ENCODE measurements at places on chromosomes 1 and 21.

GRCh38 chr1:209800984-209801834, 4.7 kb downstream of the IRF6 start:
- no peak for DNase-seq

DNA sequence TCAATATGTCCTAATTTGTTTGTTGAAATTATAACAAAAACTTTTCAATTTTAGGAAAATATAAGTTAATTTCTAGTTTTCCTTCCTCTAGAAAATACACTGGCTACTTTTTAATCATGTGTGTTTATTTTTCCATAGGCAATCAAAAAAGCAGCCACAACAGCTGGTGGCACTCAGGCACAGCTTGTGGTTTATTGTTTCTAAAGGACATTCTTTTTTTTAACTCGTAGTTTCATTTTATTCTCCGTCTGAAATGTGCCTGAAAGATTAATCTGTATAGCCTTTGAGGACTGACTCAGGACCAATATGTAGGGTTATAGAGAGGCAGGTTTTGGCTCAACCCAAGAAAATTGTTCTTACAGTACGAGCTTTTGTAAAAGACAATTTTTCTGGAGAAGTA, 20.7 kb upstream of the STX12 start:
- no peak for DNase-seq

DNA sequence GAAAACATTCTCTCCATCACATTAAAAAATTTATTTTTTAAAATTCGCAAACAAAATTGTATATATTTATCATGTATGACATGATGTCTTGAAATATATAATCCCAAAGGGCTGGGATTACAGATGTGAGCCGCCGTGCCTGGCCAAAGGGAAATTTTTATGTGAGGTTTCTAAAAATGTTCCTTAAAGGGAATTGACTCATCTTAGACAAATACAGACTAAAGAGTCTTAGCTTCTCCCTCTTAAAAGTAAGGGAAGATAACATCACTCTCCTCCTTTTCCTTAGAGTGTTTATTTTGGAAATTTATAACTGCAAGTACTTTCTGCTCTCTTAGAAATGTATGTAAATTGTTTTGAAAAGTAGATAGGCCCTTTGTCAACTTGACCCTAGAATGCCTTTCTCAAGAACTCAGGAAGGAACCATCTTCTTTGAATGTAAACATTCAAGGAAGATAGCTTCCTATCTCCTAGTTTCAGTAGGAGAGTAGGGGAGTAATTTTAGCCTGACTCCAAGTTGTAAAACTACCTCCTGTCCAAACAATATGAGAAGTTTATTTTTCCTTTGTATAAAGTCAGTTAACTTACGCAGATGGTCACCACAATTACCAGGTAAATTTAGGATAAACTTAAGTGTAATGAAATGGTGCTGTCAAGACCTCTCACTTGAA, 59.5 kb downstream of the C21orf91 start:
- DNase-seq = no peak

DNA sequence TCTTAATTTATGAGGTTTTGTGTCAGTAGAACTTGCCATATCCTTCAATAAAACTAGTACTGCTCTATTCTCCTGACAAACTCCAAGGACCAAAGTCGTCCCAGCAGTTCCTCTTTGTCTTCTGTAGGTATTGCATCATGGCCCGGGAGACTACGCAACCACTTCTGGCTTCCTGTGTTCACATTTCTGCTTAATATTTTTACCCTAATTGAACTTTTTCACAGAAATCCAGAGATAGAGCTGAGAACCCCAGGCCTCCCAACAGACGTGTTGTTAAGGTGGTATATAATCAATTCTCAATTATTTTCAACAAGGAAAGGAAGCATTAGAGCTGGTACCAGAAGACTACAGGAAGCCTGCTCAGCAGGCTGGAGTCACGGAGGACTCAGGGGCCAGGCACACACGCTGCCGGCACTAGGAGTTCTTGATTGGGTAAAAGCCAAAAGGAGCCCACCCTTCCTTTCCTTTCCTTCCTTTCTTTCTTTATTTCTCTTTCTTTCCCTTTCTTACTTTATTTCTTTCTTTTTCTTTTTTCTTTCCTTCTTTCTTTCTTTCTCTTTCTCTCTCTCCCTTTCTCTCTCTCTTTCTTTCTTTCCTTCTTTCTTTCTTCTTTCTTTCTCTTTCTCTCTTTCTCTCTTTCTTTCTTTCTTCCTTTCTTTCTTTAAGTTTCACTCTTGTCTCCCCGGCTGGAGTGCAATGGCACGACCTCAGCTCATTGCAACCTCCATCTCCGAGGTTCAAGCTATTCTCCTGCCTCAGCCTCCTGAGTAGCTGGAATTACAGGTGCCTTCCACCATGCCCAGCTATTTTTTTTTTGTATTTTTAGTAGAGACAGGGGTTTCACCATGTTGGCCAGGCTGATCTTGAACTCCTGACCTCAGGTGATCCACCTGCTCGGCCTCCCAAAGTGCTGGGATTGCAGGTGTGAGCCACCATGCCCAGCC, 173.7 kb downstream of the ZBTB18 start:
- DNase-seq = peak; percentile 5

- DNase-seq = no peak
Measured at GRCh38 chr1:113943028-113943811, 14.1 kb downstream of the HIPK1 start.

DNA sequence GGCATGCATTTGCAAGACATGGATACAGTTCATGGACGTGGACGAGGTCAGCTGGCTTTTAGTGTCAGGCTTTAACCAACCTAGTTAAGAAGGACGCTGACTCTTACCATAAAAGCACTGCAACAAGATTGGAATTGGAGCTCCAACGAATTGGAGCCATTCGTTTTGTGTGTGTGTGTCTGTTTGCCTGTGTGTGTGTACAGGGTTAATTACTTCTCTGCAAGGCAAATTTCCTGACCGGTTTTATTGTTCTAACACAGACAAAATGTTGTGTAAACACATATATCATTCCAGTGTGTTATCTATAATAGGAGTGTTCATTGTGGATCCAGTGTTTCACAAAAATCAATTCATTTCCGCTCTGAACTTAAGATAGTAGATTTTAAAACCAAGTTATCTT, 7.9 kb downstream of the ITSN1 start:
- no peak for DNase-seq

GRCh38 chr1:14304381-14304865, 294.1 kb upstream of the KAZN start:
- no peak for DNase-seq

DNA sequence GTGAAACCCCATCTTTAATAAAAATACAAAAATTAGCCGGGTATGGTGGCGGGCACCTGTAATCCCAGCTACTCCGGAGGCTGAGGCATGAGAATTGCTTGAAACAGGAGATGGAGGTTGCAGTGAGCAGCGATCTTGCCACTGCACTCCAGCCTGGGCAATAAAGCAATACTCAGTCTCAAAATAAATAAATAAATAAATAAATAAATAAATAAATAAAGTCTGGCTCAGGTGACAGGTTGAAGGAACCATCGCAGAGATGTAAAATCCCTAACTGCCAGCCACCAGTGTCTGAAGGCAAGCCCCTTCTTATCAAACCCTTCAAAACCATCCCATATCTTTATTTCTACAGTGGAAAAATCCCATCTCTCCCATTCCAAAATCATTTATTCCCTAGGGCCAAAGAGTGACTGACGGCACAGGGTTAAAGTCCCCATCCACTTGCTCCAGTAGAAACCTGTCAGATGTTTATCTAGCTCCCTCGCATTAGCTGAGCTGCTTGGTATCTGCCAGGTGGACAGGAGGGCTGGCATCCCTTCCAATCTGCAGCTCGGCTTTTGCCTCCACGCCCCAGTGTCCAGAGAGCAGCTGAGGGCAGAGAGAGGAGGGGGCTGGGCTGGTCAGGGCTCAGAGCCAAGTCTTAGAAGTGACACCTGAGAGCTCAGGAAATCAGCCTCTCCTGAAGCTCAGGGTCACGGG, 5.0 kb downstream of the CSRP1 start:
- DNase-seq = no peak

DNA sequence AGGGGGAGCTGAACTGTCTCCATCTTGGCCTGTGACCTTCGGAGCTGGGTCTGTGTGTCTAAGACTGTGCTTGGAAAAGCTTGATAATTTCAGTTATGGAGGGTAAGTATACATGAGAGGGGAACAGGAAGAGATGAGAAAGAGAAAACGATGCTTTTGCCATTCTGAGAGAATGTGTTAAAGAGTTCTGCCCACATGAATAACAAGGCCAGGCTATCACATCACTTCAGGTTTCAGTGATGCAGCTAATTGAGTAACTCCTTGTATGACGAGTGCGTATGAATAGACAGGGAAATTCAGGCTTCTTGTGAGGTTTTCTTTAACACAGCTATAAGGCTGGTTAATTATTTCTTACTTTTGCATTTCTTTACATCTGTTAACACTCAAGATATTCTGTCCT, 81.0 kb downstream of the PLPPR5 start:
- no peak for DNase-seq

DNA sequence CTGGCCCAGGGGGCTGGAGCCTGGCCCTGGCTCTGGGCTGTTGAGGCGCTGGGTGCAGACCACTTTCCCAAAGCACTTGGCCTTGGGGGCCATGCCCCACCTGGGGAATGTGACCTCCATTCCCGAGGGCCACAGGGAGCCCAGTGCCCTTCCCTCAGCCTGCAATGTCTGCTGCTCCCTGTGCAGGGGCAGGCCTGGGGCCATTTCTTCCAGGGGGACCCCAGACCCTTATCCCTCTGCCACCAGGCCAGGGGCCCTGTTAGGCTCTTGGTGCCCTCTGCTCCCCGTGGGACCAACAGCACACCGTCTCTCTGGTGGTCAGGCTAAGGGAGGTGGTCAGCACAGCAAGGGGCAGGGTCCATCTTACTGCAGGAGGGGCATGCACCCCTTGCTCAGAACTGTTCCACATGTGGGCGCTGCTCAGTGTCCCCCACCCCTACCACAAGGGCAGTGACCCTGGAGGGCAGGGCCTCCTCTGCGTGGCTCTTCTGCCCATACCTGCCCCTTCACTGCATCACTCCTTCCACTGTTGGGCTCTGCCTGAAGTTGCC, 1.1 kb upstream of the TMEM52 start:
- no peak for DNase-seq

GRCh38 chr1:44239961-44240371, 26.7 kb downstream of the DMAP1 start:
- DNase-seq = no peak

- DNase-seq = no peak
Measured at GRCh38 chr1:60634106-60634505, 448.3 kb upstream of the NFIA start.

DNA sequence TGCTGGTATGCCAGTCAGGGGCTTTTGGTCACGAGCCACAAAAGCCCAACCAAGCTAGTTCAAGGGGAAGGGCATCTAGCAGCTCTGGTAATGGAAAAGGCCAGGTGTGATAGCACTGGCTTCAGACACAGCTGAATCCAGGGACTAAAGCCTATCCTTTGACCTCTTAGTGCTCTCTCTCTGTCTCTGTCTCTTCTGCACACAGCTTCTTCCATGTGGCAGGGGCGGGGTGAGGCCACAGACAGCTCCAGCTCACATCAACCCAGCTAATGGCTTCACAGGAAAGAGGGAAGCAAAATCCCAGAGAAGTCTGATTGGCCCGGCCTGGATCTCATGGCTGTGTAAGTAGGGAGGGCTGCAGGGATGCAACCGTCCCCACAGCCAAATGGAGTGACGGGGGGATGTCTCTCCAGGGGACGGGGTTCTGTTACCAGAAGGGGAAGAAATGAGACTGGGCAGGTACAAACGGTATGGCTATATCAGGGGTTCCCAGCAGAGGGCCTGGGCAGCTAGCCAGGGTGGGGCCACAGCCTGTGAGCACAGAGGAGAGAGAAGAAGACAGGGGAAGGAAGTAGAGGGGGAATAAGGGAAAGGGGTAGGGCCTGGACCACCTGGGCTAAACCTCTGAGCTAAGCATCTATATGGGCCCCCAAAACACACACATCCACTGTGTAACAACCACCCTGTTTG, 42.4 kb downstream of the FBXO2 start:
- DNase-seq = no peak

- DNase-seq = no peak
Measured at GRCh38 chr1:191641420-191642260, 516.6 kb upstream of the RGS18 start.

DNA sequence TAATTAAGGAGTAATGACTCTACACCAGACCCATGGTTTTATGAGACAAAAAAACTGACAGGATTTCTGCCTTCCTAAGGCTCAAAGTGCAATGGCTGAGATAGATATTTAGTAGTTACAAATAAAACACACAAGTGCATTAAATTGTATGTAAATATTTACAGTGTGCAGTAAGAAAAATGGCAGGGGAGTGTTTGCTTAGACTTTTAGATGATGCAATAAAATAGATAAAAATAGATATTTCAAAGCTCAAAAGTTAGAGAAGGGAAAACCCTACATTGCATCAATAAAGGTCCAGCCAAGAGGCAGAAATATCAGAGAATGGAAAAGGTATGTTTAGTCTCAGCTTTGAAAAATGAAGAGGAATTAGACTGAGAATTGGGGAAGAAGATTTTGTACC, 226.3 kb upstream of the FGGY start:
- no peak for DNase-seq

DNA sequence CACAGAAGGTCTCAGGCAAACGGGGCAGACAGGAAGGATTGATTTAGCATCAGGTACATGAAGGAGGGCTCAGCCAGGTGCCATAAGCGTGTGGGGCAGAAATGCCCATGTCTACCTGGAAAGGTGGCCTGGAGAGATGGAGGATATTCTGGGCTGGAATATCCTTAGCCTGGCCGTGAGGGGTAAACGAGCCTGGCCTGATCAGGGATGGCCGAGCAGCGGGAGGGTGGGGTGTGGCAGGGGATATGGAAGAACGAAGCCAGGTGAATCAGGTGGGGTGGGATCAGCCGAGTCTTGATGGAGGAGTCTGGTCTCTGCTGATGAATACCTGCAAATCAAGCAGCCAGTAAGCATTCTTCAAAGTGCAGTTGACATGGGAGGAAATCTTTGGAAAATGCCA, 35.5 kb upstream of the TTC22 start:
- DNase-seq = no peak

- no peak for DNase-seq
Measured at GRCh38 chr1:186572509-186572908, 107.7 kb downstream of the PTGS2 start.

GRCh38 chr1:50289495-50289894, 133.7 kb downstream of the DMRTA2 start:
- DNase-seq = no peak

GRCh38 chr1:233217832-233218231, 77.7 kb downstream of the PCNX2 start:
- DNase-seq = no peak

GRCh38 chr21:39638281-39638680, 25.5 kb downstream of the B3GALT5 start:
- DNase-seq = no peak

DNA sequence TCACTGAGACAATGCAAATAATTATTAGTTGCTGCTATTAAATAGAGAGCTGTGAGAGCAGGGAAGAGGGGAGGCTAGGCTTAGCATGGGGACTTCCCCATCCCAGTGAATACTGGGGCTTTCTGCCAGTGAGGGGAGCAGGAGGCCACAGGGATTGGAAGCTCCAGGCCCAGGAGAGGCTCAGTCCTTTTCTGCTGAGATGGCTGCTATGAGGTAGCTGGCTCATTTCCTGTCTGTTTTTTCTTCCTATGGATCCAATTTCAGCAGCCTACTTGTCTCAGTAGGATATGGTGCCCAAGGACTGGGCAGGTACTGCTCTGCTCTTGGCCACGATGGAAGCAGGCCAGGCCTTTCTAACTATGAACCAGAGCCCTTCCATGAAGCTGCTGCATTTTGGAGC, 10.0 kb downstream of the STMN1 start:
- DNase-seq = no peak

Measured in CD4-positive, alpha-beta T cell treated with Interleukin-1 beta for 1 hour (primary cell).